Stimulated activated CD4-positive, alpha-beta T cell treated with anti-CD3 and anti-CD28 coated beads, Interleukin-12 subunit alpha, Interleukin-12 subunit beta, amount 100 ng/mL, for 48 hours (primary cell): ENCODE measurements at places on chromosomes 11 and 22.

DNA sequence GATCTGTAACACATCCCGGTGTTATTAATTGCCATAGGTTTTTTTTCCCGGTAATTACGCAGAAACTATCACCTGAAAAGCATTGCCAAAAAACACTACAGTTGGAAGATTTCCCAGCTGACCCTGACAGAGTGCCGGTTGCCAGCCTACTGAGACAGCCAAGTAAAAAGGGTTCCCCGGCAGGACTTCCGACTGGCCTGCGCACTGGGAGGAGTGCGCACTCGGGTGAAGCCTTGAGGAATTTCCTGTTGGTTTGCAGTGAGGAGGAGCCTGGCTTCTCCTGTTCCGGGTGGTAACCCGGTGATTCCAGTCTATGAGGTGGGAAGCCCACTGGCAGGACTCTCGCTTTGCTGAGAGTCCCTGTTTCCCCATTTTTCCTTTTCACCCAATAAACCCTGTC, 52.1 kb downstream of the CNTF start:
- no peak for DNase-seq

GRCh38 chr22:50714631-50715179, 23.3 kb upstream of the ACR start:
- DNase-seq = no peak

- no peak for DNase-seq
Measured at GRCh38 chr11:128610721-128611617, 23.6 kb upstream of the ETS1 start.

- DNase-seq = peak; percentile 57
Measured at GRCh38 chr11:96337541-96338431, 5.2 kb downstream of the MAML2 start.

- DNase-seq = no peak
Measured at GRCh38 chr11:10294290-10294953, 403 bp upstream of the SBF2 start.

- no peak for DNase-seq
Measured at GRCh38 chr11:105144887-105145286, 5.3 kb upstream of the CARD18 start.

DNA sequence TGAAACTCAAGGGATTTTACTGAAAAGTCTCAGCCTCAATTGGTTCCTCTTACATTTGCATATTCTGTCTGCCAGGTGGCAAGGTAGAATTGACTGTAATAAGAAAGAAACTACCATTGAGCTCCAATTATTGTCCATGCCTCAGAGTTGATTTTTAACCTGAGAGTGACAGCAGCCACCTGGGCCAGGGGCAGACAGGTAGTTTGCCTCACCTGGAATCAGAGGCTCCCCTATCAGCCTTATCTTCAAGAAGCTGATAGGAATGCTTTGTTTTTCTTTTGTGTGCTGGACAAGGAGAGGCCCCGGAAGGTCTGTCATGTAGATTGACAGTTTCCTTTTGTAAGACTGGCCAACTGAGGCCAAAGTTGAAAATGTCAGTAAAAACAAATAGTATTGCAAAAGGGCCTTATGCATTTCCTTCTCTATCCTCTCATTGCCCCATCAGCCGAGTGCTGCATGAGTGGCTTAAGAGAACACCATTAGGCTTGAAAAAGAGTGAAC, 34.1 kb downstream of the CD44 start:
- no peak for DNase-seq

- no peak for DNase-seq
Measured at GRCh38 chr11:33575311-33575710, 125.3 kb downstream of the C11orf91 start.

DNA sequence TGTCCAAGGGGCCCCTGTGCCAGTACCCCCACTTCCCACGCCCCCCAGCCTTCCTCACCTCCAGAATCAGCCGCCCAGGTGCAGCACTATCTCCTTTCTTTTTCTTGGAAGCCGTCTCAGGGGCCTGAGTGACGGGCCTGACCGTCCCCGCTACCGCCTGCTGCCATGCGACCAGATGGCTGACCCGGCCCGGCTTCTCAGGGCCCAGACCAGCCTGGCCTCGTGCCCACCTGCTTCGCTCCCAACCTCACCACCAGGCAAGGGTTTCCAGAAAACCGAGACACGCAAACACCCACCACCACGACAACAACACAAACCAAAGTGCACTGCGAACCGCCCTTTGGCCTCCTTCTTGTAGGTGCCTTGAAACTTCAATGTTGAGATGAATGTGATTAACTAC, 39.1 kb downstream of the MACROD1 start:
- no peak for DNase-seq

GRCh38 chr11:6708876-6709275, 25.7 kb upstream of the MRPL17 start:
- no peak for DNase-seq

- no peak for DNase-seq
Measured at GRCh38 chr11:13210424-13210823, 67.2 kb upstream of the BMAL1 start.

GRCh38 chr22:17369439-17370025, at the start of gene CECR2:
TSS of gene CECR2 (plus strand) at chr22:17369460. CDS start at chr22:17369784, 324 bp downstream.
- DNase-seq = no peak

DNA sequence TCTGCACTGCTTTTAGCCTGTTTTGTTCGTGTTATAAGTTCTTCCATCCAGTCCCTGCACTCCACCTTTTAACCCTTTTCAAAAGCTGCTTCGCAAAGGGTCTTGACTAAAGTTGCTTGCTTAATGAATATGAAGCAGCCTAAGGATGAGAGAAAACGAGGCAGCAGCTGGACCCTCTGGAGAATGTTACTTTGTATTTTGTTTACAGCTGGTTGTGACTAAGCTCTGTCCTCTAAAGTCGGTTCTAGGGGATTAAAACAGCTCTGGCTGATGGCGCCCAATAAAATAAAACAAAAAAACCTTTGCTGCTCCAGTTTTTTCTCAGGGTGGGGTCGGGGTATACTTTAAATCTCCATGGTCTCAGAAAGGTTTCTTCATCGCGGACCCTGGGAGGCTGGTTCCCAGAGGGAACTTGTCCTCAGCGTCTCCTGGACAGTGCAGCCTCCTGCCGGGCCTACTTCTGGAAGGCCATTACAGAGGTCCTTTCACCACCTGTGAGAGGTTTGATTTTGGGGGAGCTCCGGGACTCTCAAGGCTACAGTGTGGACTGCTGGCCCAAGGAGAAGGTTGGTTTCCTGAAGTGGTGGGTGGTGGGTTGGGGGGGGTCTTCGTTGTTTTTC, 836 bp upstream of the RBM4 start:
- no peak for DNase-seq

GRCh38 chr11:120622189-120622875, 110.8 kb downstream of the GRIK4 start:
- no peak for DNase-seq

DNA sequence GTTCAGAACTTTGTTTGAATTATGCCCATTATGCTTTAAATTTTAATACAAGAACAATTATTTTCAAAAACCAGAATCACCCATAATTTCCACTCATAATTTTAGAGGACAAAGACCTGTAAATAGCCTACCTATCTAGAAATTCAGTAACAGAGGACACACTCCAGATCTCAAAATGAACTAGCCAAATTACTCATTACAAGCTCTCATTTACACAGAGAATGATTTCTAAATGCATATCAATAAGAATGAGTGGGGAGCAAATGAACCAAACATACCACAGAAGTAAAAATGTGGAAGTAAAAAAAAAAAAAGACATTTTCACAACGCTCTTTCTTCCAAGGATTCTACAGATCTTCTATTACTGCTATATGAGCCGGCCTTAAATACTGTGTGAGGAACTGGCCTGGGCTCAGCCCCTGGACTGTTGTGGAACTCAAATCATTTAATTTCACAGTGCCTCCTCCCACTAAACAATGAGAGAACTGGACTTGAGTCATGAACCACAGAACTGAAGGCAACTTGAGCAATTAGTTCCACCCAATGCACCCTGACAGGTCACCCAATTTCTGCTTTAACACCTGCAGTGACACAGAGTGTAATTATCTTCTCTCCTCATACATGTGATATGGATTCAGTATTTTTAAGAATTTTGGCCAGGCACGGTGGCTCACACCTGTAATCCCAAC, 8.0 kb downstream of the MRTFA start:
- DNase-seq = no peak

DNA sequence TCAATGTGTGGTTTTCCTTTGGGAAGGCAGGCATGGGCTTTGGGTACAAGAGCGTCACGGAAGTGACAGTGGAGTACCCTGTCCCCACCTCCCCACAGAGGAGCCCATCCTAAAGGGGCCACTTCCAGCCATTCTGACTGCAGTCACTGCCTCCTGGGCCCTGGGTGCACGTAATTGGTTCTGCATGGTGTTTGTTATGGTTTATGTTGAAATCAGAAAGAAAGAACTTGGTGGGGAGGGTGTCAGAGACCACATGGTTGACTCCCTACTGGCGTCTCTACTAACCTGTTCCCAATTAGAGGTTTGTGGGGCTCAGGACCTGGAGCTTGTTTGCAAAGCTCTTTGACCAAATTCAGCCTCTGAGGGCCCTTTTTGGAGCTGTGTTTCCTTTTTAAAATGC, 40.8 kb downstream of the RIBC2 start:
- no peak for DNase-seq

DNA sequence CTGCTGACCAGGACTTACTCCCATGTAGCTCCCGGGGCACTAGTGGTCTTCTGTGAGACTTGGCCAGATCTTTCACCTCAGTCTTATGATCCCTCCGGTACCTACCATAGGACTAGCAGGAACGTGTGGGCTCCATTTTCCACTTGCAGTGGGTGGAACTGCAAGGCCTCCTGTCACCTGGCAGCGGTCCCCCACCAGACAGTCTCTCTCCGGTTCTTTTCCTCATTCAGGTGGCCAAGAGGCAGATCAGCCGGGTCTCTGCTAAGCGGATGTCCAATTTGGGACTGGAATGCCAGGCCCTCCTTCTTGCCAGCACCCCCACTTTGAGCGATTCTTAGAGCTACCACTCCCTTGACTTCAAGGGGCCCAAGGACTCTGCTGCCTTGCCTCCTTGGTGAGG, 158.9 kb downstream of the NAV2 start:
- DNase-seq = no peak

DNA sequence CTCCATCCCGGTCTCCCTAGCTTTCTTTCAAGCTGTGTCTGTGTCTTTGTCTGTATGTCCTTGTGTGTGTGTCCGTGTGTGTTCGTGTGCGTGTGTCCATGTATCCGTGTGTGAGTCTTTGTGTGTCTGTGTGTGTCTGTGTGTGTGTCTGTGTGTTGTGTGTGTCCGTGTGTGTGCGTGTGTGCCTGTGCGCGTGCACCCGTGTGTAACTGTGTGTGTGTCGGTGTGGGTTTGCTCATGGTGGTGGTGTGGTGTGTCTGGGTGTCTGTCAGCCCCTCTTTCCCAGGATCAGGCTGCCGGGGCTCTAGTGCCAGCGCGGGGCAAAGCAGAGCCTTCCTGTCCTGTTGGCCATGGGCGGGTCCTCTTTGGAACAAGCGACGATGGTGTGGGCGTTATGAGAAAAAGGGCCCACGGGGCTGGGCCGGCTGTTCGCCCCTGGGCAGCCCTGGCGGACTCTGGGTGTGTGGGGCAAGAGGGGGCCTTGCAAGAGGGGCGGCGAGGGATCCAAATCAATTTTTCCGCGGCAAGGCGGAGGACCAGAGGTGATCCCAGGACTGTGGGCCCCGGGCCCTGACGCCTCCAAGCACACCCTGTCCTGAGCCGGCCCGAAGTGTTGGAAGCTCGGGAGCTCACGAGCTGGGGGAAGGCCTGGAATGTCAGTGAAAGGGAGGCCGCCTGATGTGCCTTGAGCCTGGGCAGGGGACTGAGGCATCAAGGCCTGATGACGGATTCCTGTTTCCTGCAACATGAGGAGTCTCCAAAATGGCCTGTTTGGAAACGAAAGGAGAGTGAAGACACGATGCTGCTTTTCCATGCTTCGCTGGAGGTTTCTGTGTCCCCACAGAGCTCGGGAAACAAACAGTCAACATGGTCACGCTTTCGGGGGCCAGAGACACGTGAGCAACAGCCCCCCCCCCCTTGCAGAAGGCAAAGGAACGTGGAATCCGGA, 3929.2 kb upstream of the OR11H1 start:
- DNase-seq = no peak

- DNase-seq = no peak
Measured at GRCh38 chr11:103491777-103492176, 382.6 kb downstream of the DYNC2H1 start.

- DNase-seq = peak; percentile 50
Measured at GRCh38 chr22:36757668-36758211, 18.2 kb downstream of the IFT27 start.

DNA sequence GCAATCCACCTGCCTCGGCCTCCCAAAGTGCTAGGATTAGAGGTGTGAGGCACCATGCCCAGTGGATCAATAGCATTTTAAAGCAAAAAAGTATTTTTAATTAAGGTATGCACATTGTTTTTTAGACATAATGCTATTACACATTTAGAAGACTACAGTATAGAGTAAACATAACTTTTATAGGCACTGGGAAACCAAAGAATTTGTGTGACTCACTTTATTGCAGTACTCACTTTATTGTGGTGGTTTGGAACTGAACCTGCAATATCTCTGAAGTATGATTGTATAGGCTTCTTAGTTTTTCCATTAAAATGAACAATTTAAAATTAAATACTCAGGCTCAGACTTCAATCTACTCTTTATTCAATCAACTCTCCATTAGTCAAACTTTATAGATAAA, 17.5 kb upstream of the CD3E start:
- no peak for DNase-seq

DNA sequence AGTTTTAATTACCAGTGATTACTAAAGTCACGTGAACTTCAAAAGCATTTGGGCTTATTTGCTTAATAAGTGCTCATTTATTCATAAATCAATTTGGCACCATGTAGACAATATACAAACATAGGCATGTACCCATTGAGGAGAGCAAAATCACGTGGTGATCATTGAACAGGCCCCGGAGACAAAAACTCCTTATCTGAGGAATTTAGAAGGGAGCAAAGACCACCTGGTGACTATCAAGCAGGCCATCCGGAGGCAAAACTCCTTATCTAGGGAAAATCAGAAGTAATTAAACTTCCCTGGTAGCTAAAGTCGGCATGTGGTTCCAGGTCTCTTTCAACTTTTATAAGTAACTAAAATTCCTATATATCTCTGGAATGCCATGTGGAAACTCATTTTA, 5.7 kb upstream of the BTBD10 start:
- no peak for DNase-seq

GRCh38 chr22:44455151-44455962, 42.7 kb downstream of the RTL6 start:
- DNase-seq = no peak

DNA sequence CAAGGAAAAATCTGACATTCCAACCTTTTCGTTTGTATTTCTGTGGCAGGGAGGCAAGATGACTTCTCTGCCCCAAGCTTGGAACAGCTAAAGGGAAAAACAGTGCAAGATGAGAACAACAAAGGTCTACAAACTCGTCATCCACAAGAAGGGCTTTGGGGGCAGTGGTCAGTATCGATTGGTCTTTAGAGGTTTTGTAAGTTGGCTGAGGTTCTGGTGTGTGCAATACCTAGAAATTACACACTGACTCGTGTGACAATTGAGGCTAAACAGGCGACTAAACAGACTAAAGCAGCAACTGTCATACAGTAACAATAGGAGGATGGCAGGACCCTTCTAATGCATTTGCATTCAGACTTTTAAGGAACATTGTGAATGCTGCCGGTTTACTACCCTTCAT, 994 bp downstream of the DEPDC5 start:
- DNase-seq = no peak
